ENCODE measurements at places on chromosomes 11 and 22.

- DNase-seq, result no peak
Measured at GRCh38 chr11:93844568-93844967, 5.8 kb downstream of the VSTM5 start.

DNA sequence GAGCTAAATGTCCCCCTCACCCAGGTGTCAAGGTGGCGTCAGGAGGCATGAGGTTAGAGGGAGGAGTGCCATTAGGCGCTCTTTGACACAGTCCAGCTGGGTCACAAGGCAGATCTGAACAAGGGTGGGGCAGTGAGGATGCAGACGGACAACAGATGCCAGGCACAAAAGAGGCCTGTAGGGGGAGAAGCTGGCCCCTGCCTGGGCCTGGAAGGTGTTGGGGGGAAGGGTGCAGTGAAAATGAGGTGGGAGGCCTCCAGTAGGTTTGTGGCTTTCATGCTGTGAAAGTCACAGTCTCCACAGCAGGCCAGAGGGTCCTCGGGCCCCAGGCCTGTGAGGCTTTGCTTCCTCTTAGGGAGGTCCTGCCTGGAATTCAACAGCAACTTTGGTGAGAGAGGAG lies 85.0 kb upstream of the PLET1 start:
- no peak for DNase-seq

GRCh38 chr22:27801202-27801615 lies 347 bp downstream of the MN1 start:
- DNase-seq, result no peak

DNA sequence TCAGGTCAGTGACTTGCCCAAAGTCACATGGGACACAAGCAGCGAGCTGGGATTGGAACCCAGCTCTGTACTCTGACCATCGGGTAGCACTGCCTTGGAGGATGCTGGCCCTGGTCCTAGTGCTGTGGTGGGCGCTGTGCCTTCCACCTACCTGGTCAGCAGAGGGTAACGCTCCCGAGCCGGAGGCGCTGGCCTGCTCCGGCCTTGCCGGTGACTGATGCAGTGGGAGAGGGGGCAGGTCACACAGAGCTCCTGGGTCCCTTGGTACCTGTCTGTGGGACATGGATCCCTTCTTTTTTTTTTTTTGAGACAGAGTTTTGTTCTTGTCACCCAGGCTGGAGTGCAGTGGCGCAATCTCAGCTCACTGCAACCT lies 43.0 kb downstream of the CACNA1I start:
- no peak for DNase-seq

DNA sequence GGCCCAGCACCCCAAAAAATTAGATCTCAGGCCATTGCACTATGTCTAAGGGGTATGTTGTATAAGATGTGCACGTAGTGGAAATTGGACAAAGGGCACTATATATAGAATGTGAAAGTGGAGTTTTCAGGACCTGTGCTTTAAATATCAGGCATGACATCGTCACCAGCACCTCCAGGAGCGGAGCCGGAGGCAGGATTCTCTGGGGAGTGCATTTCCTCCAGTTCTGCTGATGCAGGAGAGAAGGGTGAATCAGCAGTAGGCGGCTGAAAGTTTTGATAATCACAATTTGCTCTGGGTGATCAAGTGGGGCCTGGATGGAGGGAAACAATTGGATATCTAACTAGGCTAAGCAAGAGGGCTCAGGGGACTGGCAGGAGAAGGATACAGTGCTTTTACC lies 69.1 kb upstream of the NTM start:
- DNase-seq, result no peak

DNA sequence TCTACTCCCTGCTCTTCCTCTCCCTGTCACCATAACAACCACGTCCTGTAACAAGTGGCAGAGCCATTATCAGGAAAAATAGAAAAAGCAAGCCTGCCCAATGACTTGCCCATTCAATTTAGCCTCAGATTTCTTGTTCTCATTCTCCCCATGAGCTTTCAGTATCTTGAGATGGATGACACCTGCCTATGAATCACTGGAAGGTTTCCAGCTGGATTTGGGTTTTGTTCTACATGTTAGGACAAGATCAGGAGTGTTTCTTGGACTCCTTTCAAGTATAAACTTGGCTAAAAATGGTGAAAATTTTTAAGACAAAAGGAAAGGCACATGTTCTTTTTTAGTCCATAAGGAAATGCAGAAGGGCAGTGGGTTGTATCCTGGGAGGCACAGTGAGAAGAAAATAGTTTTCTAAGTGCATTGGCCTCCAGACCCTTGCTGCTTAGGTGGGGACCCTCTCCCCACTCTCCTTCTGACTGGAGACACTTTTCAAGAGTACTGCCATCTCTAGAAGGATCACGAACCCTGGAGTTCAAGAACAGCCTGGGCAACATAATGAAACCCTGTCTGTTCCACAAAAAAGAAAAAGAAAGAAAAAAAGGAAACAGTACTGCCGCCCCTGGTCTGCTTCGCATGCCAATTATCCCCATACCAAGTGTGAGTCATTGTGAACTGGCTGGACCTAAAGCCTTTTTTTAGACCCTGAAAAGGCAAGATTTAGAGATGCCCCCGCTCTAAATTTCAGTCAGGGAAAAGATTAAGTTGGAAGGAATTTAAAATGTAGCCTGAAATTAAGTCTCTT lies 51.0 kb downstream of the MTNR1B start:
- no peak for DNase-seq

- no peak for DNase-seq
Measured at GRCh38 chr11:80204021-80204420, 763.2 kb upstream of the TENM4 start.

DNA sequence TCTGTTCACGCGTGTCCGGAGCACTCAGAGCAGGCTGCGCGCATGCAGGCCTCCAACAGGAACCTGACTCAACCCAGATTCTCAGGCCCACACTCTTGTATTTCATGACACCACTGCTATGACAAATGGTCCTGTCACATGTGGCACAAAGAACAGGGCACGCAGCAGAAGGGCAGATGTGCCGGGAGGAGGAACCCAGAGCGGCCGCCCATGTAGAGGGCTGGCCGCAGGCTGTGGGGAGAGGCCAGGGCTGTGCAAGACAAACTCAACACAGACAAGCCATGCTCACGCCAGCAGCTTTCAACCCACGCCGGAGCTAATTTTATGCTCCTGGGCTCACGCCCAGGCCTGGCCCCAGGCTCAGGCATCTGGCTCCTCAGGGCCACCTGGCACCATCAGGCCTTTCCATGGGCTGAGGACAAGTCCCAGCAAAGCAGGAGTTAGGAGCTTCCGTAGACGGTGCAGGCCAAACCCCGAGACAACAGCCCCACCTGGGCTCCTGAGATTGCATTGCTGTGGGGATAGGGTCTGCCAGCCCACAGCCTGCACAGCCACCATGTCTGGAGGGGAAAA lies 40.0 kb downstream of the DUSP8 start:
- no peak for DNase-seq

- no peak for DNase-seq
Measured at GRCh38 chr11:119936426-119936825, 201.5 kb downstream of the TRIM29 start.

DNA sequence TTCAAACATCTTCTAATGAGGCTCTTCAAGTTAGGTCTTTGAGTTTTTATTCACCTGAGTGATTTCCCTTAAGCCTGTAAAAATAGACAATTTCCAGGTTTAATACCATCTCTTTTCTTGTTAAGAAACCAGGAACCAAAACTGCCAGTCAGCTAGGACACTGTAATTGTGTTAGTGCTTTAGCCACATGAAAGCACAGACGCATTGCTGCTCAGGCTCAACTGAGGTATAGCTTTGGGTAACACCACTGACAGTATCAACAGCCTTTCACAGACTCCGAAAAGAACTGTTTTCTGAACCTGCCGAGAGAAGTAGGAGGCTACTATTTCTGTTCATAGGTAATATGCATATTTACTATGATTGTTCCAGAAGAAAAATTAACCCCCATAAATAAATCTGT lies 768.7 kb downstream of the ETS1 start:
- DNase-seq, result no peak

DNA sequence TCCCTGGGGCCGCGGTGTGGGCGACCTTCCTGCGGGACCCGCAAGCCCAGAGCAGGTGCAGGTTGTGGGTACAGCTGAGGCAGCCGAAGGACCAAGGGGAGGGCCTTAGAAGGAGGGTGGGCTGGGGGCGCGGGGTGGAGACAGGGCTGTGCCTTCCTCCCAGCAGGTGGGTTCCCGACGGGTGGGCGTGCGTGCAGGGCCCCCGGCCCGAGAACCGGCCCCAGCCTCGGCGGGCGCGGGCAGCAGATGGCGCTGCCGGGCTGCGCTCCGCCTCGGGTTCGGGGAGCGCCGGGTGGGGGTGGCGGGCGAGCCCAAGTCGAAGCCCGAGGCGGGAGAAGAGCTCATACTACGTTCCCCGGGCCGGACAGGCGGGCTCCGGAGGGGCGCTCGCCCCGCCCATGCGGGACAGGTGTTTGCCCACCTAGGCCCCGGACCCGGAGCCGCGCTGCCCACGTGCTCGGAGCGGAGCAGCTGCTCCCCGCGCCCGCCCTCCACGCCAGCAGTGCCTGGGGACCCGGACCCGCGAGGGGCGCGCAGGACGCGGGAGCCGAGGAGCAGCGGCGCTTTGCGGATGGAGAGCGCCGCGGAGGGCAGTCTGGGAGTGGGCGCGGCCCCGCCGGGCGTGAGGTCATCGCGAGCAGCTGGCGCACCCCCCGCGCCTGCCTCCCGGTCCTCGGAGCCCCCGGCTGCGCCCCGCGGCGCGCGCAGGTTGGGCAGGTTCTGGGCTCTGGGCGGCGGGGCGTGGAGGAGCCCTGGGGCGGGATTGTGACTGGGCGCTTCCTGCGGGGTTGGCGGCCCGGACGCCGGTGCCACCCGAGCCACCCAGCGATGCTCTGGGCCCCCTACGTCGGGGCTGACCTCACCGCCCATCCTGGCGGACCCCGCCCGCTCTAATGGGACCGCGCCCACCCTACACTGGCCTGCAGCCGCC lies 25.3 kb downstream of the DUSP8 start:
- DNase-seq, result no peak

DNA sequence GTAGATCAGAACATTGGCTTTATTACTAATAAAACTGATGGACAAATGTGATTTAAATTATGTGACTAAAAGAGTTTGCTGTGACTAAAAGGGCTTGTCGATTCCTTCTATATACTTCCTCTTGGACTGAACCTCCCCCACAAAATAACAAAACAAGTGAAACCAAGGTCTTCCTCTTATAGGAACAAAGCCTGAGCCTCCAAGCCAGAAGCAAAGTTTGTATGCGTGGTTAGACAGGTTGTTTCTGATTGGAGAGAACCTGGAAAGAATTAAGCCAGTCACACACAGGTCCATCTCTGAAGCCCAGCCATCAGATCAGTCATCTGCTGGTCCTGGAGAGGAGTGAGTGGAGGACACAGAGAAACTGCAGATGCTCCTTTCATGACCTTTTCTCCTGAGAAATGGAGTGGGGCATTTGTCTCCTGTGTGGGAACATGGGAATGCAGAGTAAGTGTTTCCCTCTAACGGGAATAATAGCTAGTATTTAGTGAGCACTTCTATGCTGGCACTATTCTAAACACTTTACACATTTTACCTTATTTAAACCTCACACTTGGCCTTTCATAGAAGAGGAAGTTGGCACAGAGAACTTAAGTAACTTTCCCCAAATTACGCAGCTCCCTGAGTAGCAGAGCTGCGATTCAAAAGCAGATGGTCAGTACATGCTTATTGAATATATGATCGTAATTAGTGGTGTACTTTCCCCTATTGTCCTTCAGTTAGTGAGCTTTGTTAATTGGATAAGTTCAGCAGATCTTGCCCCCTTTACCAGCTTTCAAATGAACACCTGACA lies 77.1 kb downstream of the UVRAG start:
- no peak for DNase-seq

- no peak for DNase-seq
Measured at GRCh38 chr11:126333142-126333541, 22.3 kb upstream of the ST3GAL4 start.

GRCh38 chr11:28547321-28547741 lies 439.1 kb downstream of the METTL15 start:
- no peak for DNase-seq

DNA sequence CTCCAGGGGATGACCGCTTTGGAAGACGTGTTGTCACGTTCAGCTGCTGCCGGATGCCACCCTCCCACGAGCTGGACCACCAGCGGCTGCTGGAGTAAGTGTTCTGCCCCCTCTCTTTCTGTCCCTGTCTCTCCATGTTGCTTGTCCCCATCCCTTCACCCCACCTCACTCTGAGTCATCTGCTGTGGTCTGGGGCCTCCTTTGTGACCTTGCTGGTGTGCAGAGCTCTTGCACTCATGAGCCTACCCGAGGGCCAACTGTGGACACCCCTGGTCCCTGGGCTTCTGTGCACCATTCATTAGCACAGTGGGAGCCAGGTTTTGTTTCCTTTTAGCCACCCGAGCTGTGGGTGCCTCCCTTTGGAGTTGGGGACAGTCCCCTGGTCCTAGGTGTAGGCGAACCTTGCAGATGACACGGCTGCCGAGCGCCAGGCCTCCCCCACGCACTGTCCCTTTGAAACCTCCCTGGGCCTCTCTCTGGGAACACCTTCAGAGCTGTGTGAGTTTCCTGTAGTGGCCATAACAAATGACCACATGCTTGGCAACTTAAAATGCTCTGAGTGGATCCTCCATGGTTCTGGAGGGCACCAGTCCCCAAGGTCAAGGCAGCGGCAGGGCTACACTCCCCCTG lies 49.8 kb downstream of the ARHGAP8 start:
- no peak for DNase-seq

DNA sequence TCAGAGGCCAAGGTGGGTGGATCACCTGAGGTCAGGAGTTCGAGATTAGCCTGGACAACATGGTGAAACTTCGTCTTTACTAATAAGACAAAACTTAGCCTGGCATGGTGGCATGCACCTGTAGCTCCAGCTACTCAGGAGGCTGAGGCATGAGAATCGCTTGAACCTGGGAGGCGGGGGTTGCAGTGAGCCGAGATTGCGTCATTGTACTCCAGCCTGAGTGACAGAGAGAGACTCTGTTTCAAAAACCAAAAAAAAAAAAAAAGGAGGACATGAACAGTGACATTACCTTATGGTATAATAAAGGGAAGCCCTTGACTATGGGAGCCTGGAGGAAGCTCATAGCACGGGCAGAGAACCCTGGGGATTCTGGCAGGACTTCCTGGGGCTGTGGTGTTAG lies 16.5 kb upstream of the PLEKHB1 start:
- no peak for DNase-seq

GRCh38 chr22:37235897-37236607 lies 8.0 kb downstream of the RAC2 start:
- DNase-seq, result no peak

DNA sequence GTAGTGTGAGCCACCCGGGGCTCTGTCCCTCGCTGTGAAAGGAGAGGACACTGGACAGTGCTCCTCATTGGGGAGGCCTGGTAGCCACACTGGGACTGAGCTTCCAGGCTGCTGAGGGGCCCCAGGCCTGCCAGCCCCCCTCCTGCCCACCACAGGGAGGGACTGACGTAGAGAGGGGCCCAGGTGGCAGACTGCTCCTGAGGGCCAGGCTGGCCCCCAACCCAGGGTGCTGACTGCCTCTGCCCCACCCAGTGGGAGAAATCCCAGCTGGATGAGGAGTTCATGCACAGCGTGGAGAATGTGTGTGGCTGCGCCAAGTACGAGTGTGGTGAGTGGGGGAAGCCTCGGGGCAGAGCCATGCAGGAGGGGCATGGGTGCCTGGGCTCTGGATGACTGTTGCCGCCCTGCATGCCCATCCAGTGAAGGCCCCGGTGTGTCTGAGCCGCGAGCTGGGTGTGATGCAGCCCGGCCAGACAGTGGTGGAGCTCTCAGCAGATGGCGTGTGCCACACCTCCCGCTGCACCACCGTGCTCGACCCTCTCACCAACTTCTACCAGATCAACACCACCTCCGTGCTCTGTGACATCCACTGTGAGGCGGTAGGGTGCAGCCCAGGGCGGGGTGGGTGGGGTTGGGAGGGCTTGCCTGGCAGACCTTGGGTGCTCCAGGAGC lies 78.7 kb upstream of the MYOD1 start:
- DNase-seq, result no peak

- no peak for DNase-seq
Measured at GRCh38 chr11:838441-839279, 3.7 kb downstream of the POLR2L start.
